Suppressor macrophage treated with lipopolysaccharide for 1 hour (primary cell): ENCODE measurements at places on chromosomes 13 and 19.

GRCh38 chr19:6393983-6394412 is 1.0 kb upstream of the GTF2F1 start:
- no peak for DNase-seq

GRCh38 chr13:72113076-72113475 is 246.1 kb upstream of the DACH1 start:
- no peak for DNase-seq

DNA sequence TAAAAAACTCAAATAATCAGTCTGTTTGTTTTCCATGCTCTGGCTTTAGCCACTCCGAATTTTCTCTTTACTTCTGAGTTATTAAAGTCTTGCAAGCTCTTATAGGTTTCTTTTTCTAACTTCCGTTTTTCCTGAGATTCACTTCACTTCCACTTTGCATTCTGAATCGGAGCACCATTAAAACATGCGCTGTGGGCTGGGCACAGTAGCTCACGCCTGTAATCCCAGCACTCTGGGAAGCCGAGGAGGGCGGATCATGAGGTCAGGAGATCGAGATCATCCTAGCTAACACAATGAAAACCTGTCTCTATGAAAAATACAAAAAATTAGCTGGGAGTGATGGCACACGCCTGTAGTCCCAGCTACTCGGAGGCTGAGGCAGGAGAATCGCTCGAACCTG is 357.9 kb downstream of the SLITRK6 start:
- no peak for DNase-seq

GRCh38 chr13:33913829-33914228 is 95.9 kb downstream of the RFC3 start:
- no peak for DNase-seq

GRCh38 chr19:47549261-47549862 is 23.6 kb downstream of the ZNF541 start:
- no peak for DNase-seq

GRCh38 chr13:112434937-112435523 is 58.9 kb downstream of the SPACA7 start:
- no peak for DNase-seq

GRCh38 chr13:113851480-113851803 is 12.4 kb downstream of the GAS6 start:
- DNase-seq: no peak

GRCh38 chr13:33644581-33645543 is 173.1 kb upstream of the RFC3 start:
- peak; percentile 68 for DNase-seq

GRCh38 chr13:44652962-44653660 is 77.0 kb upstream of the TSC22D1 start:
- no peak for DNase-seq

DNA sequence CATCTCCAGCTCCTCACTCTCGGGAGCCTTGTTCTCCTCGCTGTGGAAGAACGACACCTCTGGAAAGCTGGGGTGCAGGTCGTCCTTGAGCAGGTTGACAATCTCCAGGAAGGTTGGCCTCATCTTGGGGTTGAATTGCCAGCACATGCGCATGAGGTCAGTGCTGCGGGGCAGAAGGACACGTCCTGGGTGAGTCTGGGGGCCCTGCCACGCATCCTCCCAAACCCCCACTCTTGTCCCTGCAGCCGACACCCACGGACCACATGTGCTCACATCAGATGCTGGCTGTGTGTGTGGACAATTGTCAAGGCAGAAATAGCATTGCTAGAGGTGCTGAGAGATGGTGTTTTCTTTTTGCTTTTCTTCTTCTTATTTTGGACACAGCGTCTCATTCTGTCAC is 47.7 kb downstream of the ZNF557 start:
- DNase-seq: no peak

GRCh38 chr13:69389899-69390298 is 717.7 kb upstream of the ATXN8OS start:
- no peak for DNase-seq

GRCh38 chr19:47097396-47098201 is 16.0 kb downstream of the ZC3H4 start:
- DNase-seq: peak; percentile 43

DNA sequence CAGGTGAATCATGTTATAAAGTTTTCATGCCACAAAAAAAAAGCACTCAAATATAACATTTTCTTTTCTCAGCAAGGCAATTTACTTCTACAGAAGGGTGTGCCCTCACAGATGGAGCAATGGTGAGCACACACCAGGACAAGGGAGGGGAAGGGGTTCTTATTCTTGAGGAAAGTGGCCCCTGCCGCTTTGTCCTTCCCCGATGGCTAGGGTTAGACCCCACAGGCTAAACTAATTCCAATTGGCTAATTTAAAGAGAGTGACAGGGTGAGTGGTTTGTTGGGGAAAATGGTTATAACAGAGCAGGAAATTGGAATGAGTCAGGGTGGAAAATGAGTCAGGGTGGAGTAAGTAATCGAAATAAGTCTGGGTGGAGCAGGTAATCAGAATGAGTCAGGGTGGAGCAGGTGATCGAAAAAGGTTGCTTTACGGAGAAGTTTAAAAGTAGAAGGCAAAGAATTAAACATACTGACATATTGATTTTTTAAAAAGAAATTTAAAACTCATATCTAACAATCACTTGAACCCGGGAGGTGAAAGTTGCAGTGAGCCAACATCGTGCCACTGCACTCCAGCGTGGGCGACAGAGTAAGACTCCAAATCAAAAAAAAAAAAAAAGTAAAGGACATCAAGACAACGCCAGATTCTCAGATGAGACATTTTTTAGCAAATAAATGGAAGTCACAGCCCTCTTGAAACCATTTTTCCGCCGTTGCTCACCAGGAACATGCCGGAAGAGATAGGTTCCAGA is 813 bp downstream of the ZNF562 start:
- DNase-seq: peak; percentile 34

DNA sequence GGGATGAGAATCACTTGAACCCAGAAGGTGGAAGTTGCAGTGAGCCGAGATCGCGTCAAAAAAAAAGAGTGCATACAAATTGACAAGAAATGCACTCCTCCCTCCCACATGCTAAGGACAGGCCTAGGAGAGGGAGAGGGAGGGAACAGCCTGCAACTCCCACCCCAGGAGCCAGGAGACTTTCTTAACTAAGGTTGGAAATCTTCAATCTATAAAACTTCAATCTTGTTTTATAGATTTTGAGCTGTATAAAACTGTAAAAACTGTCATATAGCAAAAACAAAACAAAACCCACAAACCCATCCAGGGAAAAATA is 1.3 kb upstream of the SYCN start:
- DNase-seq: no peak

DNA sequence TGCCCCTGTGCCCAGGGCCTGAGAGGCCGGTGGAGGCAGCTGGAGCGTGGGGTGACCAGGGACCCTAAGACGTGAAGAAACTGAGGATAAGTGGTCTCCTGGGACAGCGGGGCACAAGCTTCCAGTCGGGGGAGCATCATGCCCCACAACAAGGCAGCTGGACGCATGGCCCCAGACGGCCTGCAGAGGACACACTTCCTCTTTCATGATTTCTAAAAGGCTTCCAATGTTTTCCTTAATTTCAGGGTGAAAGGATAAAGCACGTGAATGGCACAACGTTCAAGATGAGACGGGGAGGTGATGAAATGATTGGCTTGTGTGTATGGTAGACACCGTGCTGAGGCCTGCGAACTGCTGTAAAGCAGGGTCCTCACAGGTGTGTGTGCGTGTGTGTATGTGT is 20.2 kb upstream of the MYDGF start:
- peak; percentile 47 for DNase-seq

DNA sequence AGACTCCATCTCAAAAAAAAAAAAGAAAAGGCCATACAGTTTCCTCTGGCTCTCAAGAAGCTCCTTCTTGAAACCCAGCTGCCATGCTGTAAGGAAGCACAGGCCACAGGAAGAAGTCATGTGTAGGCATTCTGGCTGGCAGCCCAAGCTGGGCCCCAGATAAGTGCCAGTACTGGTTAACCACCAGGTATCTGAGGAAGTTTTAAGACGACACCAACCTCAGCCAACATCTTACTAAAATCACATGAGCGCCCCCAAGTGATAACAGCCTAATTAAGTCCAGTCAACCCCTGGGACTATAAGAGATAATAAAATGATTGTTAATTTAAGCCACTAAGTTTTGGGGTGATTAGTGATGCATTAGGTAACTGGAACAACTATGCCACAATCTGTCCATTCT is 27.4 kb upstream of the AKT2 start:
- DNase-seq: no peak

DNA sequence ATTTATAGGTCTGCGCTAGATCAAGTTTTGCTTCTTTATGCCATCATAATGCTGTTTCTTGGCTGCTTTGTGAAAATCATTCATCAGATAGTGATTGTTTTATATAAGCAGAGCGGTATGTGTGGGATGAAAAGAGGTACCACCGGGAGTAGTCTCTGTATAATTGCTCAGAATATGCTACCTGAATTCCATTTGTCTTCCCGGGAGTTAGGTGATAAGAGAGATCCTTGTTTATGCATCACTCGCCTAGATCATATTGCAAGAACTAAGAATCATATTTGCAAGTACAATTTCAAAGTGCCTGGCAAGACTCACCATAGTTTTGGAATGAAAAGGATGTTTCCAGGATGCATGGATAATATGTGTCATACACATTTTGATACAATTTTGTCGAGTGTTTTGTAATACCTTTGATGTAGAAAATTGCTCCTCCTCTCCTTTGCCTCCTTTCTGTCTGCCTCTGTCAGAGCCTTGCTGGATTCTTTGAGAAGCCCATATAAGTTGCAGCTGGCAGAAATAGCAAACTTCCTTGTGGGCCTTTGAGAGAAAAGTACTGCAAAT is 1306.0 kb upstream of the SLC10A2 start:
- no peak for DNase-seq

DNA sequence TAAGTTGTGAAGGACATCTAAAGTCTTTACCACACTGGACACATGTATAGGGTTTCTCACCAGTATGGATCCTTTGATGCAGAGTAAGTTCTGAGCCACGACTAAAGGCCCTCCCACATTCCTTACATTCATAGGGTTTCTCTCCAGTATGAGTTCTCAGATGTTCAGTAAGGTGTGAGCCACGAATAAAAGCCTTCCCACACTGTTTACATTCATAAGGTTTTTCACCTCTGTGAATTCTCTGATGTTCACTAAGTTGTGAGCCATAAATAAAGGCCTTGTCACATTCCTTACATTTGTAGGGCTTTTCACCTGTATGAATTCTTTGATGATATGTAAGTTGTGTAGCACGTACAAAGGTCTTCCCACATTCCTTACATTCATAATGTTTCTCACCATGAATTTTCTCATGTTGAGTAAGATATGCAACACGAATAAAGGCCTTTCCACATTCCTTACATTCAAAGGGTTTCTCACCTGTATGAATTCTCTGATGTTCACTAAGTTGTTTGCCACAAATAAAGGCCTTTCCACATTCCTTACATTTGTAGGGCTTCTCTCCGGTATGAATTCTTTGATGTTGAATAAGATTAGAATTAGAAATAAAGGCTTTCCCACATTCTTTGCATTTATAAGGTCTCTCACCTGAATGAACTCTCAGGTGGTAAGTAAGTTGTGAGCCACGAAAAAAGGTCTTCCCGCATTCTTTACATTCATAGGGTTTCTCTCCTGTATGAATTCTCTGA is 29.8 kb downstream of the ZNF571 start:
- no peak for DNase-seq

GRCh38 chr13:79079351-79079839 is 326.7 kb downstream of the RBM26 start:
- DNase-seq: no peak

- no peak for DNase-seq
These were observed 27.5 kb downstream of the LNX2 start for GRCh38 chr13:27592865-27593264.

DNA sequence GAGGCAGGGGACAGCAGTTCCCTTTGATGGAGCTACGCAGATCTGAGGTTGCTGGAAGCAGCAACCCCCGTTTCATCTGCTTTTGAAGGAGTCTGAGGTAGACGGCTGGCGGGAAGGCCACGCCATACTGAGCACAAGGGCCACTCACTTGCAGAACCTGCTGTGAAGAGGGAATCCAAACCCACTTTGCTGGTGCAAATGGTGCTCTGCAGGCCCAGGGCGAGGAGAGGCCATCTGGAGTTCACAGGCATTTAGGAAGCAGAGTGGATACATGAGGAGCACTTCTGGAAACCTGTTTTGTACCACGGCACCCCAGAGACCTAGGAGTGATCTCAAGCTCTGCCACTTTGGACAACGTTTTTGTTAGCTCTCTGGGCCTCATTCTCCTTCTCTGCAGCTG is 227.8 kb downstream of the UQCRFS1 start:
- DNase-seq: no peak

DNA sequence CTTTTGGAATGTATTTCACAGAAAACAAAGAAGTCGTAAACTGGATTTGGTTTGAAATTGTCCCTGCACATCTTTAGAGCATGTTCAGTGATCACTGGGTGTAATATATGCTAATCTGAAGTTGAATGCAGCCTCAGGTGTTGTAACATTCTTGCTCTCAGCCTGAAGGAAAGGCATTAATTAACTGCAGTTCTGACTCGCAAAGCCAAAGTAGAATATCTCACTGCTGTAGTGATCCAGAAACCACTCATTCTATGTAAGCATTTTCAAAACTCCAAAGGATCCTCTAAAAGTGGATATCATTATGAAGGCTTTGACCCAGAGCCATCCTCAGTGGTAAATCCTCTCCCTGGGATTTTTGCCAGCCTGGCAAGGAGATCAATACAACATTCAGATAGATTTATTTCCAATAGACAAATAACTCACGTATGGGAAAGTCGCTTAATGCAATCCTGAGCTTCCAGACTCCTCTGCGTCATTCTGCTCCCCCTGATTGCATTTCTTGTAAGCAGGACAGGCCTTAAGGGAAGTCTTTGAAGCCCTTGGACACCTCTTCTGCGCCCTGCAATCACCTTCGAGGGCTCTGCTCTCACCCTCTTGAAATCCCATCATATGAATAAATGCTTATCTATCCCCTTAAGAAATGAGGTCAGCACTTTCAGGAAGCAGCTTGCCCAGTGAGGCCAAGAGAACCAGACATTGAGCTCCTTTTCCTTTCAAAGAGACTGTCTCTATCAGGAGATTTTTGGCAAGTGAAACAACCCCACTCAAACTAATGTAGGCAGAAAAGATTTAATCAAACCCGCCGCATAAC is 301.7 kb upstream of the NBEA start:
- no peak for DNase-seq

DNA sequence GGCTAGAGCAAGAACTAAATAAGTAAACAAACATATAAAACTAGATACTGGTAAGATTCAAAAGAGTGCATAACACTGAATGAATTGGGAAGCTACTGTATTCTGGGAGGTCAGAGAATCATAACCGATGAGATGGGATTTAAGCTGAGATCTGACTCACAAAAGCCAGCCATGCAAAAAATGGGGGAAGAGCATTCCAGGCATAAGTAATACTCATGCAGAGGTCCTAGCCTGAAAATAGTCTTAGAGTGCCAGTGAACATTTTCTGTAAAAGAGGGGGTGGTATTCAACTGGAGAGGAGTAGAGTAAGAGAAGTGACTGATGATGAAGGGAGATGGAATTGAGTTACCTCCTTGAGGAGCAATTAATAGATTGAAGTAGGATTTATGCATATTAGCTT is 872.0 kb upstream of the GPC6 start:
- no peak for DNase-seq

DNA sequence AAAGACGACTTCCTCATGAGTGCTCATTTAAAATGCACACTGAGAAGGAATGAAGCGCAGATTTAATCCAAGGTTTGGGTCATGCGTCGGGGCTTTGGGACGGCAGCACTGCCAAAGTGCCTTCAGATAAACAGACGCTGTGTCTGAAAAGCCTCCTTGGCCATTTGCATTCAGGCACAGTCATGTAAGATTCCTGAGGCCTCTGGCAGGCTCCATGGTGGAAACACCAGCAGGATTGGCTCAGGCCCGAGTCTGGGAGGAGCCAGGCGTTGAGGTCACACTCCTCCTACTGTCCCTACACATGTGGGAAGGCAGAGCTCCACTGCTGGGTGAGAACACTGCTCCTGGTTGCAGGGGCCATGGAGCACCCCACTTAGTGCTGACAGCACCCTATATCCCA is 113.3 kb upstream of the KL start:
- no peak for DNase-seq
